Head of caudate nucleus (tissue), 42 donors: ENCODE measurements at places on chromosomes 7 and 10.

- no peak for DNase-seq
Observed at GRCh38 chr10:66627156-66627555, 298.7 kb upstream of the LRRTM3 start.

GRCh38 chr10:79249186-79250121 is 97.8 kb upstream of the PPIF start:
- DNase-seq = no peak

- no peak for DNase-seq
Observed at GRCh38 chr10:63480237-63480636, 14.5 kb upstream of the JMJD1C start.

GRCh38 chr10:44396671-44397191 is 11.8 kb upstream of the CXCL12 start:
- DNase-seq = no peak

GRCh38 chr7:101081432-101081831 is 3.8 kb upstream of the TRIM56 start:
- no peak for DNase-seq

GRCh38 chr10:91883549-91884444 is 25.5 kb downstream of the FGFBP3 start:
- no peak for DNase-seq
